MM.1S (cell line): ENCODE measurements at places on chromosomes 12 and 14.

- DNase-seq, result no peak
These were observed 15.4 kb downstream of the NTF3 start for GRCh38 chr12:5447320-5447719.

- peak; percentile 62 for DNase-seq
These were observed 991.9 kb downstream of the TMEM121 start for GRCh38 chr14:106518054-106518943.

- no peak for DNase-seq
These were observed 46.3 kb downstream of the APAF1 start for GRCh38 chr12:98691351-98691750.

DNA sequence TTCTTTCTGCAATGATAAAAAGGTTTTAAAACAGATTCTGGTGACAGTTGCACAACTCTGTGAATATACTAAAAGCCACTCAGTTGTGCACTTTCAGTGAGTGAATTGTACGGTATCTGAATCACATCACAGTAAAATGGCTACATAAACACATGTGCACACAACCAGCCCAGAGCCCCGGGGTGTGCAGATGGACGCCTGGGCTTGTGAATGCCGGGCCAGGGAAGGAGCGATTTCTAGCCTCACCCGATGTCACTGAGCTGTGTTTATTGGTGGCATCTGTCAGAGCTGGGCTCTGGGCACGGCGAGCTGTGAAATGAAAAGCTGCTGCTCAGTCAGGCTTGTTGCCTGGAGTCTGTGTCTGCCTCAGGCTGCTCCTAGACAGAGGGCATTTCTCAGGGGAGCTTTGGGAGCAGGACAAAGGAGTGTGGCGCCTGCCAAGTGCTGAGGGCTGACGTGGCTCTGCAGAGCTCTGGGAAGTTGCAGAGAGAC lies 25.9 kb downstream of the RHOF start:
- no peak for DNase-seq

DNA sequence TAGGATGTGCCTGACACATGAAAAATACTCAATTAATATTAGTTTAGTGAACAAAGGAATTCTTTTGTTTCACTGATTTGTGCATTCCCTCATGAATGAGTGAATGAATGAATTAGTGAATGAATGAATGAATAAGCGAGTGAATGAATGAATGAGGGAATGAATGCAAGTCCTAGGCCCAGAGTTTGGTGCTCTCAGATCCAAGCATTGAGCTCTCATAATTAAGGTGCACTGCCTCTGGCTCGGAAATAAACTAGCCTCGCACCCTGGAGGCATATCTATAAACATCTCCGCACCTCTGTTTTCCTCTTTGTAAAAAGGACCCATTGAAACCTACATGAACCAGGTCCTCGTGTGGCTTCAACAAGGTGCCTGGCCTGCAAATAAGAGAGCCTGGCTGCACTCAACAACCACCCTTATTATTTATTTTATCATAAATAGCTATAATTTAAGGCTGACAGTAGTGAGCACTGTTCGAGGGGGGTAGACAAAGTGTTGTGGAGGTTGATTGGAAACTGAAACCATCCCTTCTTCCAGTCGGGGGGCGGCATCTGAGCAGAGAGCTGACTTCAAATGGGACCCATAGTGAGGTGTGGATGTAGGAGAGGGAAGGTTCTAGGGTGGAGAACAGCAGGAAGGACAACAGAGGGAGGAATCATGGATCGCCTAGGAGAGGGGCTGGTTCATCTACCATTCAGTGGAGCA lies 316.8 kb downstream of the BCL11B start:
- no peak for DNase-seq

DNA sequence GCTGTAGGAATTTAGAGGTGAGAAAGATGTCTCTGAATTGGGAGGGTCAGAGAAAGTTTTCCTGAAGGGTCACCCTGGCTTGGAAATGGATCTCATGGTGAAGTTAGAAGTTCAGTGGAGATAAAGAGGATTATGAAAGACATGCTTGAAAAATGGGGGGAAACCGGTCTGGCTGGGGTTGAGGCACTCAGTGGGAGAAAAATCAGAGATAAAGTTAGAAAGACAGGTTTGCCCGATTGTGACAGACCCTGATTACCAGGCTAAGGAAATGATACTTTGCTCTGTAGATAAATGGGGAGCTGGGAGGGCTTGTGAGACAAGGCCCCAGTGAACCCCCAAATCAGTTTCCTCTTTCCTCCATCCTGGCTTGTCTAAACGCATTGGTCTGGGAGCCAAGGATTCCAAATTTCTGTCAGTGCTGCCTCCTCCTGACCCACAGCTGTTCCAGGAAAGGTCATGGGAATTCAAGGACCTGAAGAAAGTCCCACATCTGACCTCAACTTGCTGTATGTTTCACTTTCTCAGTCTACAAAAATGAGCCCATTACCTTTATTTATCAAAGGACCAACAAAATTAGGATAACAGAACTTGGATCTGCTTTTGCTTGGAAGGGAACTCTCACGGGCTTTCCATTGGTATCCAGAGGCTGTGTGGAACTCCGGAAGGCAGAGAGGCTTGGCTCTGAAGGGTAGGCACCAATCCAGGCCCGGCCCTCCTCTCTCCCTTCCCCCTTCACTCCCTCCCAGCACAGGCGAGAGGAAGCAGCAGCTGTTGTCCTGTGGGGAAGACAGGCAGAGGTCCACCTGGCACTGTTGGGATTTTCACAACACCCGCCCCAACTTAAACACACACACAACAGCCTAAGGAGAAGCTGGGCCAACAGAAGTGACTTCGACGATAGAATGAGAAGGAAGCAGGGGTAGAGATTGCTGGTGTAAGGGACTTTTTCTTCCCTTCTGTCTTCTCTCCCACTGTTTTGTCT lies 3.4 kb upstream of the RNASE7 start:
- no peak for DNase-seq

GRCh38 chr14:68607081-68607866 lies 185.6 kb downstream of the ZFP36L1 start:
- DNase-seq, result no peak

- DNase-seq, result peak; percentile 51
These were observed 25.9 kb upstream of the PRKD1 start for GRCh38 chr14:29953501-29953900.

DNA sequence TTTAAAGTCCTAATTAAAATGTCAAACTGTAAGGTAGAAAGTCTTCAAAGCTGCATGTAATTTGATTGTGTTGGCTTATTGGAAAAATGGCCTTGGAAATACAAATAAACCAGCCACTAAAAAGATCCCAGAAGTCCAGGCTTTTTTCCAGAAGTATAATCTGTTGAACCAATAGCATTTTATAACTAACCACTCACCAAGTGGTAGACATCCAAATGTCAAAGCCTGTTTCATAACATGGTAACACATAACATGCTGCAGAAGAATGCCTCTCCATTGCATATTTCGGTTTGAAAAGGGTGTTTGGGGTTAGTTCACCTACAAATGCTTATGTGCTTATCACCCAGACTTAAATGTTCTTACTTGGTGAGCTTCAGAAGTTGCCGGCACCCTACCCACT lies 183.7 kb upstream of the DIO2 start:
- no peak for DNase-seq

DNA sequence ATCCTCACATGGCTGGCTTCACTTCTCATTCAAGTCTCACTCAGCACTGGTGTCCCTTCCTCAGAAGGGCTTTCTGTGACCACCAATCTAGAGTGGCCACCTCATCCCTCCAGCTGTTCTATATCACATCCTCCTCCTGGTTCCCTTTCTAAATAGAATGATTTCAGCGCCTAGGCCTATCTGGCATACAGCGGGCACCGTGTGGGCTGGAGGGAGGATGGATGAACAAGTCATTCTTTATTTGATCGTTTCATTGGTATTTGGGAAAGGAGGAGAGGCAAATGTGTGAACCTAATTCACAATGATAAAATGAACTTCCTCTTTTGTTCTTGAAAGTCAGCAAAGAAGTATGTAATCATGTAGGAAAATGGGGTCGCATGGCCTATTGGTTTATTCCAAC lies 394.2 kb downstream of the DPF3 start:
- DNase-seq, result no peak

DNA sequence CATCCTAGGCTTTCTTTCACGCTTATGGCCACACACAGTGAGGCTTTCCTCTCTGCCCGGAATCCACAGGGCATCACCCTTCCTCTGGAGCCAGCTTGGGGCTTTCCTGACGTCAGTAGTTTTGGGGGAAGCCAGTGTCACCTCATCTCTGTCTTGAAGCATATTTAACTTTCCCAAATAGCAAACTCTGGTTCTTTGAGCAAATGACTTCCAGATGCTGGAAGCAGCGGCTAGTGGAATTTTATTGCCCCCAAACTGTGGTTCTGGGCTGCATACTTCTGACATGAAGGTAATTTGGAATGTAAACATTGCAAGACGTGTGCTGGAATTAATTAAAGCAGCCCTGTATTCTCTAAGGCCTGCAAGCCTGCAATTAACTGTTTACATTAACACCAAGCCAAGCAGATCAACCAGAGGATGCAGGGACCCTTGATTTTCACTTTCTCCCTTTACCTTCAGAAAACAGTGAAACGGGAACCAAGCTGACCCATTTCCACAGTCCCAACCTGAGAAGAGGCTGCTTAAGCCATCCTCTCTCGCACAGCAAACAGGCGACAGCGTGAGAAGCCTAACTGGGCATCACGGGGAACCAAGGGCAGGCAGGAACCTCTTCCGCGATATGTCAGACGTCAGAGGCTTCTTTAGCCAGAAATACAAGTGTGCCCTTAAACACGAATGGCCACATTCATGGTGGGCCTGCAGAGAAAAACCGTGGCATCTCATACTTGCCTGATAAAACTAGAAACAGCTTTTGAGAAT lies 258.4 kb downstream of the CACNA1C start:
- no peak for DNase-seq

- DNase-seq, result no peak
These were observed 440.9 kb downstream of the LRIG3 start for GRCh38 chr12:58479401-58479800.

- DNase-seq, result no peak
These were observed 150.9 kb upstream of the EEA1 start for GRCh38 chr12:93079976-93080375.

DNA sequence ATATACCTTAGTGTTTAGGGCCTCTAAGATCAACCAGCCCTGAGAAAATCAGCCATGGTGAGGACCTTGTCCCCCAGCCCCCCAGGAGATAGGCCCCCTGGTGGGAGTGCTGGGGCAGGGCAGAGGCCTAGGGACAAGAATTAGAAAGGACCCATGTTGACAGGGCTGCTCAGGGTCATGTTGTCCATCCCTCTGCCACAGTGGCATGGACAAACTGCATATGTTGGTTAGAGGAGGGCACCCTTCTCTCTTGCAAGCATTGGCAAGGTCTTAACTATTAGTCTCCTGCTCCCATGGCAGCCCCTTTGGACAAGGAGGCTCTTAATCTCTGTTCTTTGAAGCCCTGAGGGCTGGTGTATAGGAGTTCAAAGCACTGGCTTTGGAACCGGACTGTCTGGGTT lies 755 bp upstream of the PTPN6 start:
- DNase-seq, result no peak

GRCh38 chr12:116370004-116370404 lies 92.5 kb upstream of the MED13L start:
- no peak for DNase-seq

DNA sequence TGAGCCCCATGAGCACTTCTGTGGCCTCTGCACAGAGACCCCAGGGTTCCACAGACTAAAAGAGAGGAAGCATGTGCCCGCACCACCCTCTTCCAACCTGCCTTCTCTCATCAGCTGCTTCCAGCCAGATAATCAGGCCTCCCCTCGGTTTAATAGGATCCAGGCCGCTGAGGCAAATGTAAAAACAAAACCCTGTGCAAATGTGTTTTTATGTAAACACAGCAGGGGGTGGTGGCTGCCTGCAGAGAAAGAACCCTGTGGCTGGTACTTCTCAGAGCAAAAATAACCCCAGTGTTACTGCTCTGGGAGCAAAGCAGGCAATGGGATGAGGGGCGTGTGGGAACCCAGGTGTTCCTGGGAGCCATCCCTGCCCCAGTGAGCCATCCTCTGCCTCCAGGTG lies 46.2 kb downstream of the WSCD2 start:
- DNase-seq, result no peak

DNA sequence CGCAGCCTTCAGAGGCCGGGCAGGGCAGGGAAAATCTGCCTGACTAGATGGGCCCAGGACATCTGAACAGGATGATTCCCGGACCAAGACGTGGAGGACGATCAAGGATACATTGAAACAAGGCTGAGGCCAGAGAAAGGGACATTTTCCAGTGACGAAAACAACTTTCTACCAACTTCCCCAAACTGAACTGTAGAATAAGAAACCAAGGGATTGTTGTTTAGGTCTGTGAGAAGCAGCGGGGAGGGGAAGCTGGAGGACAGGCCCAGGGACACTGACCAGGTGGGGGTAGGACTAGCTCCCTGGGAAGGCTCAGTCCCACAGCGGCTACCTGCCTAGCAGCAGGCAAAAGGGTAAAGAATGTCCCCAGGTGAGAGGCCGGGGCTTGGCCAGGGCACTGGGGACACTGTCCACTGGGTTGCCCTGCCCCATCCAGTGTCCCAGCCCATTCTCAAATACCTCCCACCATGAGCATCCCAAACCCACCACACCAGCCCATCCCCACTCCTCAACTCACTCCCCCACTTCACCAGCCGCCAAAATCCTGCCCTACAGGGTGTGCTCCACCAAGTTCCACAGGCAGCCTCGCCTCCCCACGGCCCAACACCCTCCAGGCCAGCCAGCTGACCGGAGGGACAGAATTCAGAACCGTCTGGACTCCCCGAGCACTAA lies 995 bp downstream of the TNFRSF1A start:
- no peak for DNase-seq

- DNase-seq, result no peak
These were observed 12.3 kb downstream of the KRT80 start for GRCh38 chr12:52179396-52179973.
